Kidney capillary endothelial cell (primary cell): ENCODE measurements at places on chromosomes 13 and 19.

DNA sequence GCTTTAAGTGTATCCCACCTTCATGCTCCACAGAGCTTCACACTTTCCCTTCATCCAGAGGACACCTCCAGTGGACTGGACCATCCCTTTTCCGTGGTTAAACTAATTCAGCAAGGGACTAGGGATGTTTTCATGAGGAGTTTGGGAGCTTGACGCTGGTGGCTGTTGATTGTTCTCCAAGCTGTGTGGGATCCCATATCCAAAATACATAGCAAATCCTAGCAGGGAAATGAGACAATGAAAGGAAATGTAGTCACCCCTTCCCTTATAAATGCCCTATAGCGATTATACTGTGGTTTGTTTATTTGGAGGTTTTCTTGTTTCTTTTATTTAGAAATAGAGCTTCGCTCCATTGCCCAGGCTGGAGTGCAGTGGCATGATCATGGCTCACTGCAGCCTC, 31.6 kb upstream of the DPRX start:
- peak; percentile 75 for DNase-seq

GRCh38 chr13:51814825-51815650, 11.1 kb upstream of the DHRS12 start:
- peak; percentile 37 for DNase-seq

GRCh38 chr19:31770223-31770622, 421.0 kb upstream of the TSHZ3 start:
- DNase-seq = no peak

- DNase-seq = no peak
Measured at GRCh38 chr19:6864325-6864940, 22.9 kb upstream of the ADGRE1 start.

GRCh38 chr13:33728271-33729037, 89.5 kb upstream of the RFC3 start:
- DNase-seq = peak; percentile 48

GRCh38 chr19:1082165-1082927, 12.8 kb downstream of the POLR2E start:
- DNase-seq = no peak

DNA sequence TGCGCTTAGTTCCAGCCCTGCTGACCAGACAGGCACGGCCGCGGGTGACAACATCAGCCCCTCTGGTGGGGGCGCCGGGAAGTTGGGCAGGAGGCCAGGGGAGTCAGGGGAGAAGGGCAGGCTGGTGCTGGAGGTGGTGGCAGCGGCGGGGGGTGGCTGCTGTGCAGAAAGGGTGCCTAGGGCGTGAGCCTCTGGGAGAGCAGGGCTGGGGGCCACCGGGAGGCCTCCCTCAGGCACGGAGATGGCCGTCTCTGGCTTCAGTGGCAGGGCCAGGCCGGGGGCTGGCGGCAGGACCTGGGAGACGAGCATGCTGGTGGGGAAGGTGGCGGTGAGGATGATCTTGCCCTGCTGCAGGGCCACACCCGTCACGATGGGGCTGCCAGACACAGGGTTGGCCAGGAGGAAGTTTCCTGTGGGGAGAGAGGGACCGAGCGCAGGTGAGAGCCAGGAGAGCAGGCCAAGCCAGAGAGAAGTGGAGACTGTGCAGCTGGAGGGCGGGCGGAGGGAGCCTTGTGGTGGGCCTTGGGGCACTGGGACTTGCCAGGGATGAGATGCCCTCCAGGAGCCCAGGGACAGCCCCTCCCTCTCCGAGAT, 3.3 kb downstream of the SIX5 start:
- DNase-seq = no peak

- no peak for DNase-seq
Measured at GRCh38 chr13:99063952-99064351, 86.1 kb upstream of the DOCK9 start.

DNA sequence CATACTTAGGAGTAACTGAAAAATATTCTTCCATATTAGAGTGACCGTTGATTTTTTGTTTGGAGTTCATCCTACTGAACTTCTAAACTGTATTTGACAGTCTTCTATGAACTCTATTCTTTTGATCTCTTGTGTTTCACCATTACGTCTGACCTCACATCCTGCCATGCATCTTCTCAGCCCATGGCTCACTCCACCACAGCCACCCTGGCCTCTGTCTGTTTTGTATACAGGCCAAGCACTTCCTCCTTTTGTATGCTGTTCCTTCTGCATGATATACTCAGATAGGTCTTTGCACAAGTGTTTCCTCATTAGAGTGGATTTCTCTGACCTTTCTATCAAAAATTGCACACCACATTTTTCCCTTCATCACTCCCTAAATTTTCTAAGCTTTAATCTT, 119.9 kb downstream of the MAB21L1 start:
- DNase-seq = peak; percentile 51

- no peak for DNase-seq
Measured at GRCh38 chr13:112857914-112858490, 111.0 kb upstream of the MCF2L start.

DNA sequence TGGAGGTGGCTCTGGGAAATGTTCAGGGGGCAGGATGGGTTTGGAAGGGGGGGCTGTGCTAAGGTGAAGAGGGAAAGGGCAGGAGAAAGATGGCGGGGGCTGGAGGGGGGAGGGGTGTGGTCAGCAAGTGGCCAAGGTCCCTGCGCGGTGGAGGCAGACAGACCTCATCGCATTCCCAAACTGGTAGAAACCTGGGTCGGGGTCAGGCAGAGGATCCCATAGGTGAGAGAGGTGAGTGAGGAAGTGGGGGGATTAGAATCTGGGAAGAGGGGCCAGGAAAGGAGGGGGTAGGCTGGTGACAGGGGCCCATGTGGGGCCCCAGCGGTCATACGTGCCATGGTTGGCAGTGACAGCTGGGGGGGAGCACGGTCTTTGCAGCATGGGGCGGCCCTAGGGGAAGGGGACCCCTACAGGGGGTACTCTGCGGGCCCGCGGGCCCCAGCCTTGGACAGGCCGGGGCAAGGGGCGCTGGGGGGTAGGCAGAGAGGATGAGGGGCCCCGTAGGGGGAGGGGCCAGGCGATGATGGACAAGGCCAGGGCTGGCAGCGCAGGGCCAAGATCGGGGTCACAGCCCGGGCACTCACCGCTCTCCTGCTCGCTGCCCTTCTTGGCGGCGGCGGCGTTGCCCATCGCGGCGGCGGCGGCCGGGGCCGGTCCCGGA, 514 bp downstream of the PRKACA start:
- no peak for DNase-seq

GRCh38 chr13:96862999-96863398, 131.3 kb downstream of the OXGR1 start:
- no peak for DNase-seq

- peak; percentile 28 for DNase-seq
Measured at GRCh38 chr13:45623516-45624090, 8.1 kb upstream of the ERICH6B start.

GRCh38 chr13:64817691-64818090, 2412.4 kb downstream of the PCDH9 start:
- no peak for DNase-seq

DNA sequence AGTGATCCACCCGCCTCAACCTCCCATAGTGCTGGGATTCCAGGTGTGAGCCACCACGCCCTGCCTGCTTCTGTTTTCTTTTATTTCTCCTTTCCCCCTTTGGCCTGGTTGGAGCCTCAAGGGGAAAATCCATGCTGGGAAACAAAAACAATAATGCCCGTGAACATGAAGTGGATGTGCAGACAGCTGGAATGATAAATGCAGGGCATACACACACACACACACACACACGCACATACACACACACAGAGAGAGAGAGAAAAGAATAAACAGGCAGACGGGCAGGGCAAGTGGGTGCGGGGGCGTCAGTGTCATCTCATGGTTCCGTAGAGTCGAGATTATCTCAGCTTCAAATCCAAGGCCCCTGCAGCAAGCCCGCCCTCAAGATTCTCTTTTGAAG, 4.4 kb upstream of the PLEKHF1 start:
- no peak for DNase-seq

GRCh38 chr13:72194523-72194922, 327.5 kb upstream of the DACH1 start:
- no peak for DNase-seq

- DNase-seq = no peak
Measured at GRCh38 chr19:41324231-41324702, 14.3 kb downstream of the CCDC97 start.

- no peak for DNase-seq
Measured at GRCh38 chr13:92941167-92941566, 285.4 kb upstream of the GPC6 start.

GRCh38 chr13:35731471-35731870, 255.0 kb upstream of the MAB21L1 start:
- DNase-seq = no peak

- no peak for DNase-seq
Measured at GRCh38 chr19:18149596-18149975, 3.4 kb upstream of the PIK3R2 start.

GRCh38 chr13:48636550-48636949, 17.2 kb upstream of the CYSLTR2 start:
- DNase-seq = no peak

- no peak for DNase-seq
Measured at GRCh38 chr19:35223084-35223790, 5.3 kb downstream of the FAM187B start.

DNA sequence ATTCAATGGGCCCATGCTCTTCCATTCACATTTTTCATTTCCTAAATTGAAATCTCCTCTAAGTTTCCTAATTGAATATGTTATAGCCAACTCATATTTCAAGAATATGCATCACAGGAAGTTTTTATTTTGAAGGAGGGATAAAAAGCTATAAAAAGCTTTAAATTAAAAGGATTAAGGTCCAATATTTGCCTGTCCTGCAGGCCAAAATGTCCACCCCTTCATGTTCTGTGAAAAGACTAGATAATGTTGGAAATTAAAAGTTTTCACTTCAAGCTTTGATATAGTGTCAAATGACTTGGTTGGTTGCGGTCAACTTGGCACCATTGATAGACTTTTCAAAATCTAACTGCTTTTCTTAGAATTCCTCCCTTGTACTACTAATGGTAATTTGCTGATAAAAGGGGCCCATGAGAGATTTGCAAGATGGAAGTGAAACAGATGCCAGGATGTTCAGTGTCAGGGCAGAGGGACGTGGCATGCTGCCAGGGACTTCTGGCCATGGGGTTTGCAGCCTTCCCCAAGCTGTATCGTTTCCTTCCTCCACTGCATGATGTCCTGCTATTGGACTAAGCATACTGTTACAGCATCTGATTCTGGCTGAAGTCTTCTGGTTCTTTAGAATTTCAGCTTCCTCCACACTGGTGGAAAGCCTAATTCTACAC, 547.3 kb upstream of the MIR17HG start:
- DNase-seq = no peak

GRCh38 chr19:10390652-10391286, 10.4 kb upstream of the TYK2 start:
- peak; percentile 54 for DNase-seq

GRCh38 chr19:10105509-10106099, 558 bp upstream of the PPAN start:
- DNase-seq = no peak

DNA sequence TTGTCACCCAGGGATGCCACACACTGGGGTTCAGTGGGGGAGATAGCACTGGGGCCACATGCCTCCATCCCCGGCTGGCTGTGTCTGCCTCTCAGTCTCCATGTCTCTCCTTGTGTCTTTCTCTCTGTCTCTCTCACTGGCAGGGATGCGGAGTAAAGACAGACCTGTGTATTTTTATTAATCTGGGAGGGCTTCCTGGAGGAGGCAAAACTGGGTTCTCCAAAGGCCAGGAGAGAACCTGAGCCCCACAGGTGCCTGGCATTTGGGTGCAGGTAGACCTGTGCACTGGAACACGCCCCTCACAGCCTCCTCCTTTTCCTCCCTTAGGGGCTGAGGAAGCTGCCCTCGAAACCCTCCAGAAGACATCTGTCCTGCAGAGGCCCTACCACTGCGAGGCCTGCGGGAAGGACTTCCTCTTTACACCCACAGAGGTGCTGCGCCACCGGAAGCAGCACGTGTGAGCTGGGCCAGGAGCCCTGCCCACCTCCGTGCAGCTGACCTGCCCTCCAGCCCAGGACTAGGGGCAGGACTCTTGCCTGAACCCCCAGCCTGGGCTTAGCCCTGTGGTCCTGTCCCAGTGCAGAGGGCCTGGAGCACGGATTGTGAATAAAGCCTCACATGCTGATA, 32.7 kb downstream of the DHX34 start:
- no peak for DNase-seq

DNA sequence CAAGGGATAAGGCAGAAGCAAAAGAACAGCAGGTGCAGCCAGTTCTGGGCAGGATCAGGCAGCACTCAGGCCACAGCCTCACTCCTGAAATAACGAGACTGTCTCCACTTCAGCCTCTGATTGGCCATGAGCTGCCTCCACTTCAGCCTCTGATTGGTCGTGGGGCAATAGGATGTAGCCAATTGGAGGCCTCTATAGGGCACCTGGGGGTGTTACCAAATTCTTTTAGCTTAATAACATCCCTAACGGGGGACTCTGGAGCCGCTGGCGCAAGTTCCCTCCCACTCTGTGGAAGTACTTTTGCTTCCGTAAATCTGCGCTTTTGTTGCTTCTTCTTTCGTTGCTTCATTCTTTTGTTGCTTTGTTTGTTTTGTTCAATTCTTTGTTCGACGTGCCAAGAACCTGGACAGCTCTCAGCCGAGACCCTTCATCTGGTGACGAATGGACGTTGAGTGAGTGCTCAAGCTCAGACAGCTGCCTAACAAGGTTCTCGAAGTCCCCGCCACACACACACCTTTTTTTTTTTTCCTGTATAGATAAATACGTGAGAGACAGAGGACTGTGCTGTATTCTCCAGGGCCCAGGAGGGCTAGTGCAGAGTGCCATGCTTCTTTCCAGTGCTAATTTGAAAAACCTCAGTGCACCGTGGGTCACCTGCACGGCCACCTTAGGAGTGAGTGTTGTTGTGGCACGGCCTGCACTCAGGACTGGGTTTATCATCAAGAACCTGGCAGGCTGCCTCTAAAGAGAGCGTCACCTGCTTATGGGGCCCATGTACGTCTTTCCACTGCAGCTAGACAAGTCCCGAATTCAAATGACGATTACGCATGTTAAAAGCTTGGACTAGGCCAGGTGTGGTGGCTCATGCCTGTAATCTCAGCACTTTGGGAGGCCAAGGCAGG, 32.0 kb upstream of the TUBGCP3 start:
- no peak for DNase-seq

DNA sequence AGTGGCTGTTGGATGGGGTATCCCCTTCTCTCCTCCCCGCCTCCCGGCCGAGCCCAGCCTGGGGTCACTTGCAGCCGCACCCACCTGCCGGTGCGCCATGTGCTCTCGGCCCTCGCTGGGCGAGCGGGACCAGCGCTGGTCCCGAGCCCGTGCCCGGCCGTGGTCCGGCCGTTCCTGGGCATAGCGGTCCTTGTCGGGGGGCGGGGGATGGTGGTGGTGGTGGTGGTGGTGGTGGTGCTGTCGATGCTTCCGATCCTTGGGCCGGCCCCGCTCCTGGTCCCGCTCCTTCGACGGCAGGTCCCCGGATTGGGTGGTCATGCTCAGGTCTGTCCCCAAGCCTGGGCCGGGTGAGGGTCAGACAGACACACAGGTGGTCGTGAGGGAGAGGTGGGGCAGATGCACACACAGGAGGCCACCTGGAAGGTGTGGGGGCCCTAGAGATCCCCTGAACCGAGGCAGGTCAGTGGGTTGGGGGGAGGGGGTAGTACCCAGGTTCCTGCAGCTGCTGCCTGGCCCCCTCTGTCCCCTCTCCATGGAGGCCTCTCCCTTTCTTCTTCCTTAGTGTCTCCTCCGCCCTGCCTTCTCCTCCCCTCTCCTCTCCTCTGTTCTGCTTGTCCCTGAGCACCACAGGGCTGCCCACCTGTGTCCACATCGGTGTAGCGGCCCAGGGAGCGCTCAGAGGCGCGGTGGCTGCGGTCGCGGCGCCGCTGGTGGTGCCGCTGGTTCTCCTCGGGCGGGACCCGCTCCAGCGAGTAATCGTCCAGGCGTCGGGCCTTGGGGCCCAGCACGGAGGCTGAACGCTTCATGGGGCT, 58.7 kb downstream of the IER2 start:
- peak; percentile 13 for DNase-seq
